AG04450 (cell line): ENCODE measurements at places on chromosomes 4 and X.
A peak's percentile ranks its signal among the peaks of the same experiment; 100 is the strongest.

DNA sequence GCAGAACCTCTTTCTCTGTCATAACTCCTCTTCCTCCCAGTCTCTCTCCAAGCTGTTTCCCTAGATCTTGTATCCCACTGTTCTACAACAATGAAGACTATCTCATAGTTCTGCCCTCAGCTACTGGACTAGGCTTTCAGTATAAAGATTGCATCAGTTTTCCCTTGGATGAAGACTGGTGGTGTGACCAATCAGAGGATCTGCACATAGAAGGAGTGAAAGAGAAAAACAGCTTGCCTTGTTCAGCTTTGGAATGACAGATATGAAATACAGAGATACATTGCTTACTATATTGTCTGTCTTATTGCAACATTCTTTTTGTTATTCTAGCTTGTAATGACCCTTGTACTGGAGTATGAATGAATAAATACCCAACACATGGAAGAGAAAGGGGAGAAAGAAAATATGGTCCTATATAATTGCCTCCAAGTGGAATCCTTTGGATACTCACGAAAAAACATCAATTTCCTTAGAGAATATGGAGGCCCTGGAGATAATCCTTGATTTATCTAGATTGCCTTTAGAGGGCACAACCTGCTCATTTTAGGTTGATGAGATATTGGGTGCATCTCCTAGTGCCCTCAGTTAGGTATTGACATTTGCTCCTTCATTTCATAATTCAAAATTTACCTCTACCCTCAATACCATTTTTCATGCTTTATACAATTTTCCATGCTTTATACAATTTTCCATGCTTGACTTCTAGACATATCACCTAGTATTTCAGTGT is 395.8 kb downstream of the NAF1 start:
- DNase-seq, result no peak

DNA sequence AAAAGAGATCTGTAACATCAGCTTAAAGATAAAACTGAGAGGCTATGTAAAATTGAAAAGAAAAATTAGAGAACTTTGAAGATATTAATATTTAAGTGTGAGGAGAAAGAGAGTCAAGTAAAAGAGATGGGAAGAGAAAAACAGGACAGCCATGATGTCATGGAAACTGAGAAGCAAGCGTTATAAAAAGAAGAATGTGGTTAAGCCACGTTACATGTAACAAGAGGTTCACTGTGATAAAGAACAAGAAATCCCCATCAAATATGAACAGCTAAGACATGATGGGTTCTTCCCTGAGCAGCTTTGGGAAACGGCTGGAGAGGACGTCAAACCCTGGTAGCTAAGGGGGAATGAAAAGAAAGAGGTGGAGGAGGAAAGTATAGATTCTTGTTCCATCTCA is 1269.3 kb upstream of the TENM3 start:
- DNase-seq, result no peak

GRCh38 chr4:142817442-142817841 is 28.7 kb downstream of the INPP4B start:
- DNase-seq, result peak; percentile 55

GRCh38 chr4:79526641-79527565 is 118.9 kb upstream of the GK2 start:
- DNase-seq, result no peak
